Activated naive CD4-positive, alpha-beta T cell treated with anti-CD3 and anti-CD28 coated beads, Interleukin-2, amount 50 U/mL, for 16 hours (primary cell): ENCODE measurements at places on chromosomes 2 and 18.

- no peak for DNase-seq
These were observed 46.2 kb downstream of the PKP4 start for GRCh38 chr2:158502974-158503373.

DNA sequence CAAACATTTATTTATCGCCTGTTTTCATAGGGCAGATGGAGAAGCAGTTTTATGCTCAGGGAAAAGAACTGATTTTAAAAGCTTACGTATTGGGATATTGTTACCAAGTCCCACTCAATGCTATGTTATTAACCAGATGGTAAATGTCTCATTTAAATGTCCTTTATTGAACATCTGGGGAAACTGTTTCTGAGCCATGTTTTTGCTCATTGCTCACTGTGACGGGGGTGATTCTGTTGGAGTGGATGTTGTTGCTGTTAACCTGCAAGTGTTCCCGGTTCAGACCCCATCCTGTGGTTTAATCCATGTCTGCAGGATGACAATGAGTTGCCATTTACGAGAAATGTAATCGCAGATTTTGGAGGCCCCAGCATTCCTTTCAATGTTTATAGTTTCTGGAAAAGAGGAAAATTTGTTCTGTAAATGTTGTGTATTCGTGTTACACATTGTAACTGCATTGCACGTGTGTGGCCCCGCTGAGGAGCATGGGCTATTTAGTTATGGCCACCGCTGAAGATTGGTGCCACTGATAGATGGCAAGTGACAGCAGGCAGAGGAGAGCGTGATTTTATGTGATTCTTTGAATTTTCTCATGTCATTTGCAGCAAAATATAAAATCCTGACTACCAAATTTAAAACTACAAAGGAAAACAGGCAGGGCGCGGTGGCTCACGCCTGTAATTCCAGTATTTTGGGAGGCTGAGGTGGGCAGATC, 174.8 kb upstream of the COPS8 start:
- DNase-seq = no peak

DNA sequence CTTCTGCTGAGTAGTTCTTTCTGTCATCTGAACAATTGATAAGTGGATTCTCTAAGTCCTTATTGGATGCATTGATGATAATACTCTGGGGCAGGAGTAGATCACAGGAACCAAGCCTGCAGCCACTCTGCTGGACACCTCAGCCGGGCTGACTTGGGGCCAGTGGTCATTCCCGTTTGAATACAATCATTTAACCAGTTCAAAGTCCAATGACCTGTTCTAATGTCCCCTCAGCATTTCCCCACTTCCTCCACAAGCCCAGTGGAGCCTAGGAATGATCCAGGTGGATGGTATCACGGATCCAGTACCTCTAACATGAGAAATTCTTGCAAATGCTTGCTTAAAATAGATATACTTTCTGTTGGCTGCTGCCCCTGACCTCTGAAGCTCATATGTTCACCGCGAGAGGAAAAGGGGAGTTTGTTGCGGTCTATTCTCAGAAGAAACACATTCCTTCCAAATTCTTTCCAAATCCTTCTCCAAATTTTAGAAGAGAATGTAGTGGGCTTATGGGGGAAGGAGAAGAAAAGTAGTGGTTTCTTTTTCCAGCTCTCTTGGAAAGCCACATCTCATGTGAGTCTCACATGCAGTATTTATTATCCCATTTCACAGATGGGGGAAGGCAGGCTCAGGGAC, 170.9 kb downstream of the INHBB start:
- DNase-seq = no peak

DNA sequence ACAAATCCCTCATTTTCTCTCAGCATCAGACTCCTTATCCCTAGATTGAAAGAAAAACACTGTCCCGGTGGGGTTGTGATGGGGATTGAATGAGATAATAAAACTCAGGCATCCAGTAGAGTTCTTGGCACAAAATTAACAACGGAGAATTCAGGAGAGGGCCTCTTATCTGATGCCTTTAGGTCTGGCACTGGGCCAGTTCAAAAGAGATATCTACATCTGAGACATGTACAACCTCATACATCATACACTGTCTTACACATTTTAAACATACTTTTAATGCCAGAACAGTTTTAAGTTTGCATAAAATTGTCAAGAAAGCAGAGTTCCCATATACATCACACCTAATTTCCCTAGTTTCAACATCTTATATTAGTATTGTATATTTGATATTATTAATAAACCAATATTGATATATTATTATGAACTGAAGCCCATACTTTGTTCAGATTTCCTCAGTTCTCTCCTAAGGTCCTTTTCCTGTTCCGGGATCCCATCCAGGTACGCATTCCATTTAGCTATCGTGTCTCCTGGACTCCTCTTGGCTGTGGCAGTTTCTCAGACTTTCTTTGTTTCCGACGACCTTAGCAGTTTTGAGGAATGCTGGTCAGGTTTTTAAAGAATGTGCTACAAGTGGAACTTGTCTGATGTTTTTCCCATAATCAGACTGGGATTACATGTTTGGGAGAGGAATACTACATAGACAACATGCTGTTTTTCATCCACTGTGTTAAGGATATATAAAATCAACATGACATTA, 27.8 kb downstream of the NXPH2 start:
- no peak for DNase-seq

DNA sequence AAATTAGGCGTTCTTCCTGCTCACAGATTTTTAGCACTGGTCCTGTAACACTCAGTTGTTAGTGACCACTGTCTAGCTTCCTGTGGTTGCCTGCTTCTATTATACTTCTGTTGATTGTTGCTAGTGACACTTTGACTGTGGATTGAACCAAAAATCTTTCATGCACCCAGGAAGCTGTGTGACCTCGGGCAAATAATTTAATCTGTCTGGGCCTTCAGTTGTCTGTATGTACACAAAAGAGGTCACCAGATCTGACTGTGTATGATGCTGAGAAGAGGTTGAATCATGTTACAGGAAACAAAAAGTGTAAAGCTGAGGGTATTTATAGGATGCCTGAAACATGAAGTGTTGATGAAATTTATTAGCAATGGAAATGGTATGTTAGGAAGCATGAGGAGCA, 12.7 kb downstream of the ICOS start:
- no peak for DNase-seq

- DNase-seq = no peak
These were observed 34.6 kb upstream of the TMEM17 start for GRCh38 chr2:62540408-62541168.

DNA sequence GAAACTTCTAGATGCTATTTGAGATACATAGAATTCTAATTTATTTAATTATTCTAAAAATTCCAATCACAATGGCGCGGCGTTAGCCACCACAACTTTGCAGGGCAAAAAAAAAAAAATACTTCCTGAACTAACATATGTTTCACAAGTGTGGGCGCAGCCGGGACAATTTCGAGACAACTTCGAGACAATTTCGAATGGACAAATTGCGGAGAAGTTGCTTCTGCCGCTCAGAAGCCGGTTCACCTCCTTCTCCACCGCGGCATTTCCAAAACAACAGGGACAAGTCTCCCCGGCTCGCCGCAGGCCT, 842 bp downstream of the PAX3 start:
- DNase-seq = no peak

DNA sequence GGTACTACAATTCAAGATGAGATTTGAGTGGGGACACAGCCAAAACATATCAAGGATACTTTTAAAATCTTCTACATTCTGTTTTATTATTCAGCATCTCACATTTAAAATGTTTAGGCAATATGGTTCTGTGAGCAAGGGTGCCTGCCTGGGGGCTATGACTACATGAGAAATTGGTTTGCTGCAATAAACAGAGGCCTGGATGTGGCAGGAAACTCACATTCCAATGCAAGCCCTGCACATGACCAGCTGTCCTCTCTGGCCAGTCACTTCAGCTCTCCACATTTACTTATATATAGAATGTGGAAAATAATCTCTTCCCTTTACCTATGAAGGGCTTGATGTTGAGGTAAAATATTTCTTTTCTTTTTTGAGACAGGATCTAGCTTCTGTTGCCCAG, 193.4 kb downstream of the LRRTM1 start:
- no peak for DNase-seq

GRCh38 chr18:7657050-7657449, 89.9 kb downstream of the PTPRM start:
- DNase-seq = no peak

DNA sequence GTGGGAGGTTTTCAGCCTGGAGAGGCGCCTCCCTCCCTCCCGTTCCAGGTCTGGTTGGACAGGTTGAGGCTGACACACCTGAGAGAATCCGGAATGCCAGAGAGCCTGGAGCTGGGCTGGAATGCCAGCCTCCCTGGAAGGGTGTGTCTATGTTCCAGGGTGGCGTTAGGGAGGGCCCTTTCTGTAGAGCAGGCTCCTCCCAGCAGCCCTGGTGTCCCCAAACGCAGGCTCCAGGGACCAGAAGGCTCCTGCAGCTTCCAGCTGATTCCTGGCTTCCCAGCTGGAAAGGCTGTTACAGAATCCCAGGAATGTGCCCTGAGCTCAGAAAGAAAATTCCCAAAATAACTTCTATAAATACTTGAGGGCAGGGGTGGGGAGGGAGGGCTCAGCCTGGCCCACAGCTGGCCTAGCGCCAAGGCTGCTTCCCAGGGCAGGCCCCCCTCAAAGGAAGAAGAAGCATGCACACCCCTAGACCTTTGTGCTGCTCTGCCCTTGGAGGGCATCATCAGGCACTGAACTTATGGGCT, 85.4 kb downstream of the STPG4 start:
- DNase-seq = no peak

GRCh38 chr18:32293107-32293506, 103.3 kb downstream of the MEP1B start:
- DNase-seq = no peak

- no peak for DNase-seq
These were observed 339.8 kb upstream of the TCF4 start for GRCh38 chr18:55927831-55928230.

DNA sequence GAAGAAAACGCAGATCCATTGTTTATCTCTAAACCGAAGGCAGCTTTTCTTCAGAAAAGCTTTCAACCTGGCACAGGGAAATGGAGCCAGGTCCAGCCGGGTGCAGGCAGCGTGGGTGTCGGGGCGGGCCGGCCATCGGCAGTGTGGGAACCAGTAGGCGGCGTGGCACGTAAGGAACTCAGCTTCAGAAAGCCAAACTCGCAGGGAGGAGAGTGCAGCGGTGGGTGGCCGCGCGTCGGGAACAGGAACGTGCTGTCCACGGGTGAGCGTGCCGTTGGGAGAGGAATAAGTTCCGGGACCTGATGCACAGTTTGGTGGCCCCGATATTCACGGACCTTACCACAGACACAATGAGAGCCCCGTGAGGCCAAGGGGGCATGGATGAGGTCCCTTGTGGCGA, 270.4 kb downstream of the TWIST2 start:
- no peak for DNase-seq

GRCh38 chr2:236944561-236944960, 141.1 kb upstream of the COPS8 start:
- DNase-seq = no peak

DNA sequence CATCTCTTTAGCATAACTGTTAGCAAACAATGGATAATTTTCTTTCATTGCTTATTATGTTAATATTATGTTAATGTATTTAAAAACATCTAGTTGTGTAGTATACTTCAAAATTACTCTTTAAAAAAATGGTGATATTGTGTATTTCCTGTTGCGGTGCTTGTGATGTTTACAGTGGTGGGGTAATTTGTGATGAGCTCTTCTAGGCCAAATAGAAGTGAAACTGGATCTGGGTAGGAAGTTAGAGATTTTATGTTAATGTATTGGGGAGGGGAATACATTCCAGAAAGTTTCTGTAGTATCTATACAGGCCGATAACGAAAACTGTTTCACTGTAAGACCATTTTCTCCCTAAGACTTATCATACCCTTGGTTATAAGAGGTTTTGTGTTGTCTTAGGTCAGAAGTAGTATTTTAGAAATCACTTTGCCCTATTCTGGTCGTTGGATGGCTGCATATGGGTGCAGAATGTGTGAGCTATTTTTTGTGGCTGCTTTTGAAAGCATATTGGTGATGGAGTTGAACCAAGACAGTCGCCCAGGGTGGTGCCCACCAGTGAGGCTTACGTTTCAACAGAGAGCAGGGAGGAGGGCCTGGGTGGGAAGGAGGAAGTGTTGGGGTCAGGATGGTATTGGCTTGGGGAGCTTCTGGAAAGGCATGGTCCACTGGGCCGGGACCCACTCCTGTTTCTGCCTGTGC, 5.8 kb downstream of the TSHZ1 start:
- DNase-seq = no peak

DNA sequence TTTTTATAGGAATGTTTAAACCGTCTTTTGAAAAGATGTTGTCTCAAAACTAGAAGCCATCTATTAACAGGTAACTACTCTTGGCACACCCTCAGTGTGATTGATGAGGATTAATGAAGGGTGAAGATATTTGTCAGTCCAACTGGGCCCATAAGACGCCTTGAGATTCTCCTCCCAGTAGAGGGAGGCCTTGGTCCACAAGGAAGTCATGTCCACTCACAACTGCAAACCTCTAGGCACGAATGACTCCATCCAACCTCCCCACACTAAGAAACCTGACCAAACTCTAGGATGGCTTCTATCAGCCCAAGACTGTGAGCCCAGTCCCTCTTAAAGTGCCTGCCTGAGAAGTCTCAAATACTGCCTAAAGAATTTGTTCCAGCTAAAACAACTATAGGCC, 19.2 kb upstream of the GRP start:
- no peak for DNase-seq

GRCh38 chr2:23198316-23199114, 186.5 kb upstream of the KLHL29 start:
- DNase-seq = no peak
